ENCODE measurements at places on chromosomes 3 and 15.

GRCh38 chr3:98763819-98764418, 779 bp downstream of the ST3GAL6 start:
- no peak for DNase-seq

- DNase-seq, result no peak
These were observed 684 bp downstream of the SLTM start for GRCh38 chr15:58932710-58933280.

GRCh38 chr3:159929171-159930141, 59.2 kb upstream of the IL12A start:
- no peak for DNase-seq

GRCh38 chr3:111197485-111197884, 125.9 kb downstream of the NECTIN3 start:
- no peak for DNase-seq

- no peak for DNase-seq
These were observed 33.9 kb downstream of the SHQ1 start for GRCh38 chr3:72814308-72814707.

GRCh38 chr3:57939775-57940174, 68.4 kb upstream of the FLNB start:
- no peak for DNase-seq

GRCh38 chr3:157423337-157423736, 13.3 kb upstream of the PTX3 start:
- no peak for DNase-seq

DNA sequence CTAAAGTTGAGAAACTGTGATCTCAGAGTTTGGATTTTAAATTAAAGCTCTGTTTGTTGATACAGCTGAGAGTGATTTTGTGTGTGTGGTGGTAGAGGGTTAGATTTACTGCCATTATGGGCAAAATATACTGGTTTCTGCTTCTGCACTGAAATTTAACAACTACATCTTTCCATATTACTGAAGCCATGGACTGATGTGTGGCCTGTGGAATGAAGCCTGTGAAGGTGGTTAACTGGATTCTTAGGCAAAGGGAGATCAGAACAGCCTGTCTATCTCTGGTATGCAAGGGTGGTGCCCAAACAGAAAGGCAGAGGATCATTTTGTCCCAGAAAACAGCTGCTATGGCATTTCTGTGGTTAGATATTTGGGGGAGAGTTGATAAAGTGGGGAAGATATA, 297.3 kb upstream of the THBS1 start:
- DNase-seq, result no peak

- DNase-seq, result no peak
These were observed 66.9 kb downstream of the KCNAB1 start for GRCh38 chr3:156187146-156187769.

- DNase-seq, result no peak
These were observed 168.5 kb downstream of the NFKBIZ start for GRCh38 chr3:102017784-102018183.

- no peak for DNase-seq
These were observed 117.3 kb upstream of the PLXND1 start for GRCh38 chr3:129723558-129724324.

DNA sequence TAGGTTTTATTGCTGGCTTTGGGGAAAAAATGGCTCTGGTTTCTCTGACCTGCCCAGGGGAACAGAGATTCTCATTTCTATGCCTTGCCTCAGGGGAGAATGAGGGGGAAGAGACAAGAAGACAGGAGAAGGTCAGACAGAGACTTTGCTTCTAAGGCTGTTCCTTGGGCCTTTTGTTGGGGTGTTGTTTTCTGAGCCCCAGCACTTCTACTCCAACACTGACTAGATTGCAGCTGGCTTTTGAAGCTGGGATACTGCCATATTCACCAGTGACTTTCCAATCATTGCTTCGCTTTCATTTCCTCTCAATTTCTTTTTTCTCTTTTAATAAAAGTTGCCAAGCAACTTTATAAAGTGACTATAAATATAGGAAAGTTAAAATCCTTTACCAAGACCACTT, 143.2 kb upstream of the ARHGEF26 start:
- no peak for DNase-seq

- no peak for DNase-seq
These were observed at the start of gene MDFIC2 for GRCh38 chr3:70312336-70312735. TSS of gene MDFIC2 (minus strand) at chr3:70312638. CDS start at chr3:70311973, 665 bp downstream.

GRCh38 chr3:177300842-177301241, 103.6 kb upstream of the TBL1XR1 start:
- DNase-seq, result no peak

DNA sequence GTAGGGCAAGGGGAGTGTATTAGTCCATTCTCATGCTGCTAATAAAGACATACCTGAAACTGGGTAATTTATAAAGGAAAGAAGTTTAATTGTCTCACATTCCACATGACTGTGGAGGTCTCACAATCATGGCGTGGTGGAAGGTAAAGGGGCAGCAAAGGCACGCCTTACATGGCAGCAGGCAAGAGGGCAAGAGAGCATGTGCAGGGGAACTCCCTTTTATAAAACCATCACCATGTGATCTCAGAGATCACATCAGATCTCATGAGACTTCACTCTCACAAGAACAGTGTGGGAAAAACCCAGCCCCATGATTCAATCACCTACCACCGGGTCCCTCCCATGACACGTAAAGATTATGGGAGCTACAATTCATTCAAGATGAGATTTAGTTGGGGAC, 41.4 kb downstream of the SUMF1 start:
- DNase-seq, result no peak

GRCh38 chr3:4584456-4585249, 91.5 kb downstream of the ITPR1 start:
- DNase-seq, result no peak

- peak; percentile 89 for DNase-seq
These were observed 306.5 kb downstream of the RPLP1 start for GRCh38 chr15:69758810-69759790.

GRCh38 chr15:94002041-94002440, 229.3 kb upstream of the MCTP2 start:
- no peak for DNase-seq

GRCh38 chr15:65914386-65914785, 45.1 kb downstream of the RAB11A start:
- no peak for DNase-seq

DNA sequence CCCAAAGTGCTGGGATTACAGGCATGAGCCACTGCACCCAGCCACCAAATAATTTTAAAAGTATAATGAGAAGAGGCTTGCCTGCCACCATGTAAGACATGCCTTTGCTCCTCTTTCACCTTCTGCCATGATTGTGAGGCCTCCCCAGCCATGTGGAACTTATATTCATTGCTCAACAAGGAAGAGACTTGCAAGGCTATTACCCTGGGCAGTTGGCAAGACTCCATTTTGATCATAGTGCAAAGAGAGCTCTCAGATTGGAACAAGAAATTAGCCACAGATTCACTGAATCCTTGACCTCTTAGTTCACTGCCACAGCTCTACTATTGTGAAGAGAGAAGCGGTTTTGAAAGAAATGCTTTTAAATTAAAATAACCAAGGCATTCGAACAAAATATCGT, 6.1 kb downstream of the SCAP start:
- DNase-seq, result no peak

DNA sequence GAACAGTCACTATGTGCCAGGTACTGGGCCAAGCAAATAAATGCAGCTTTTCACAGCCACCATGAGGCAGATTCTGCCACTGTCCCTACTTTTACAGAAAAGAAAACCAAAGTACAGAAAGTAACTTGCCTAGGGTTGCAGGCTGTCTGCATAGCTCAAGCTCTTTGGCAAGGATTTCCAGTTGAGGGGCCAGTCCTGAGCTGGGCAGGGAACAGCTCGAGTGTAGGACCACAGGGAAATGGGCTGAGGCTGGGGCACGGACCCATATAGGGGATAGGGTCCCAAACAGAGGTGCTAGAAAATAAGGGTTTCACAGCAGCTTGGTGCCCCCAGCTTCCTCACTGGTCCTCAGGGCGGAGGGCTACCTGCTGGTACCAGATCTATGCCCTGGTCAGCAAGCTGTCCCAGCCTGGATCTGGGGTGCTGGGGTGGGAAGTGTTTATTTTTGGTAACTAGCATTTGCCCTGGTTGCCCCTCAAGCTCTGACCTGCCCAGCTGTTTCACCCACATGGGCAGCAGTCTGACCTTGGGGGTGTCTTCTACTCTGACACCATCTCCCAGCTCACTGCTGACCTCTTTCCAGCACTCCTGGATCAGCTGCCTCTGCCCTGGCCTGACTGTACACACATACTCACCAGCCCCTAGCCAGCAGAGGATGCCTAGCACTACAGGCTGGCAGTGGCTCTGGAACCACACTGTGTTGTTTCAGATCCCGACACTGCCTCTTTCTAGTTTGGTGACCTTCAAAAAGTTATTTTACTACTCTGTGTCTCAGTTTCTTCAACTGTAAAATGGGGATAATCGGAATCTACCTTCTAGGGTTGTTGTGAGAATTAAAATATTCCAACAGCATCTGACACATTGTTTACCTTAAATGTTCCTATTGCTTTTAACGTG, 16.2 kb downstream of the MRAS start:
- DNase-seq, result no peak
